ENCODE measurements at places on chromosomes 4 and X.
A peak's percentile ranks its signal among the peaks of the same experiment; 100 is the strongest.

DNA sequence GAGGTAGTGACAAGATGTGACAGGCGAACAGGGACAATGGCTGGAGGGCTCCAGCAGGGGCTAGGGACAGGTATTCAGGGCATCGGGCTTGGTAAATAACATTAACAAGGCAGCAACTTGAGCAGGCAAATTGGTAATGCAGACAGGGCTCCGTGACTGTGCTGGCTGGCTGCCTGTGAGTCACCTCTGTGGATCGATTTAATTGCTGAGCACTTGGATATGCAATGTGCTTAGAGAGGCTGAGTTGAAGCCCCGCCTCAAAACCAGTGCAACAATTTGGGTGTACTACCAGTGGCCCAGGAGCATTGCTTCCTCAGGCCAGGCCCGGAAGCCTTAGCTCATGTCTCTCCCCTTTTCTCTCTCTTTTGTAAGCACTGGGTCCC is 19.5 kb downstream of the CNGA2 start:
- no peak for DNase-seq

GRCh38 chr4:76783836-76784235 is 114.1 kb downstream of the SOWAHB start:
- no peak for DNase-seq

GRCh38 chr4:89820010-89820409 is 17.0 kb downstream of the SNCA start:
- no peak for DNase-seq

- DNase-seq: no peak
Observed at GRCh38 chr4:124907881-124908280, 195.3 kb upstream of the ANKRD50 start.

GRCh38 chr4:152206646-152207377 is 329.1 kb downstream of the FBXW7 start:
- DNase-seq: no peak

DNA sequence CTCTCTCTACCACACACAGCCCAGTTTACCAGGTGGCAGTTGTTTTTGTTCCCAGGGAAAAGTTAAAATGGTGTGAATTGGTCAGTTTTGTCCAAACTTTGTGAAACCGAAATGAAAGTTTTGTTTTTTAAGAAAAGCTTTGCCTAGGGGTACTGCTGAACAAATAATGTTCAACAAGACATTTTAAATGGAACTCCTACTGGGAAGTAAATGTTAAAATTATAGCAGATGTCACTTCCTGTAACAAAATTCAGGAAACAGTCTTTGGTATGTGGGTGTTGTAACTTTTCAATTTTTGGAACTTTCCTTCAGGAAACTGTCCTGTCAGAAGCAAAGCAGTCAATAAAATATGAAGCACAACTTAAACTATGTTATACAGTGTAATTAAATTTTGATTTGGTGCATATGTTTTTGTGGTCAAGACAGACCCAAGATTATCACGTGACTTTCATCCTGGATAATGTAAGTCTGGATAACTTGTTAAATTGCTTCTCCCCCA is 79.5 kb downstream of the AFF1 start:
- no peak for DNase-seq

DNA sequence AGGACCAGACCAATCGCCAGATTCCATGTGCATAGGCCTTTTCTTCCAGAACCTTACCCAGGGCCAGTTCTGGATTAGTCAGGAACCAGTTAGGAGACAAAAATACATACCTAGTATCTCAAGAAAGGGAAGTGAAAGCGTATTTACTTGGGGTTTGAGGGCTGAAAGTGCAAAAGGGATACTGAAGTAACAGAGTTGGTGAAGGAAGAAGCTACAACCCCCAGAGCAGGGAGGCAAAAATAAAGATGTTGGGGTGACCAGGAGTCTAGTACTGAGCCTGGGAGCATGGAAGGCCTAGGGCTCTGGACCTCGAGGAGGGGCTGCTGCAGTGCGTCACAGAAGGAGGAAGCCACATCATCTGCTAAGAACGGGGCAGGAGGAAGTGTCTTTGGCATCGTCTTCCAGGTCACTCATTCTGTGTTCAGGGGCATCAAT is 38.3 kb downstream of the TKTL1 start:
- no peak for DNase-seq

DNA sequence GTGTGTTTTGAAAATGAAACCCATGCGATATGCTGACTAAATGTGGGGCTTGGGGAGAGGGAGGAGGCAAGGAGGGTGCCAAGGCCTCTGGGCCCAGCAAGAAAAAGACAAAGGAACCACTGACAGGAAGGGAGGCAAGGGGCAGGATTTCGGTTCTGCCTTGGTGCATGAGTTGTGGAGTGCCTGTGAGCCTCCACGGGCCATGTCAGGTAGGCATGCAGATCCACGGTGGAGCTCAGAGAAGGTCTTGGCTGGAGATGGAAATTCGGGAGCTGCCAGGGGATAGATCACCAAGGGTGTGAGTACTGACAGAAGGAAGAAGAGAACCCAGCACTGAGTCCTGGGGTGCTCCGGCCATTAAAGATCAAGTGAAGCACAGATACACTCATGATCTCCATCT is 4.1 kb downstream of the EVC2 start:
- no peak for DNase-seq

- no peak for DNase-seq
Observed at GRCh38 chrX:121733514-121733913, 686.1 kb downstream of the GLUD2 start.

- peak; percentile 40 for DNase-seq
Observed at GRCh38 chr4:74997948-74998729, 65.2 kb downstream of the PARM1 start.

DNA sequence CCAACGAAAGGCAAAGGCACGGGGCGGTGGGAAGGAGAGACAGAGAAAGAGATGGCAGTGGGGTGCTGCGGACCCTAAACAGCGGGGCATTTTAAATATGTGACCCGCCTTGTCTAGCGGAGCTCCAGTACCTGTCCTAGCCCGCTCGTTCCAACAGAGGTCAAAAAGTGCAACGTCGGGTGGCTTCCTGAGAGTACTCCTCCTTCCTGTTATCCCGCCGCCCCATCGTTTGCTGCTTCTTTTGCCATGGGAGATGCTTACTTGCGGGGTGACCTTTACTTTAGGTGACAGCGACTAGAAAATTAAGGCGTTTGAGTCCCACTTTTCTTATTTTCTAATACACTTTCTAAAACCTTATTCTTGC is 735 bp downstream of the NRK start:
- no peak for DNase-seq

Data from putamen (tissue), 1 donor.